ENCODE measurements at places on chromosomes 7 and 10.

DNA sequence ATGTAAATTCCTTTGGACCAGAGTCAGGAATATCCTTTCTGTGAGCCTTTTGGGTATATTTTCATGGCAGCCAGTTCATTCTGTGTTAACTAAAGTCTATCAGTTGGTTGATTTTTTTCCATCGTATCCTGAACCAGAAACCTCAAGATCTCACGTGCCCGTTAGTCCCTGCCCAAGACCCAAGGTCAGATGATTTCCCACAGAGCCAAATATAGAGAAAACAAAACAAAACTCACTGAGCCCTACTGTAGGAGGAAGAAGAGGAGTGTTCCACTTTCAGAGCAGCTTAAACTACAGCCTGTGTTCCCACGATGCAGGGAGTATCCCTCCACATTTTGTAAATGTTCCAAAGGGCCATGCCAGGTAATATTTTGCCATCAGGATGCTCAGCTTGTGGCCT is 96.0 kb upstream of the ADO start:
- DNase-seq, result no peak

DNA sequence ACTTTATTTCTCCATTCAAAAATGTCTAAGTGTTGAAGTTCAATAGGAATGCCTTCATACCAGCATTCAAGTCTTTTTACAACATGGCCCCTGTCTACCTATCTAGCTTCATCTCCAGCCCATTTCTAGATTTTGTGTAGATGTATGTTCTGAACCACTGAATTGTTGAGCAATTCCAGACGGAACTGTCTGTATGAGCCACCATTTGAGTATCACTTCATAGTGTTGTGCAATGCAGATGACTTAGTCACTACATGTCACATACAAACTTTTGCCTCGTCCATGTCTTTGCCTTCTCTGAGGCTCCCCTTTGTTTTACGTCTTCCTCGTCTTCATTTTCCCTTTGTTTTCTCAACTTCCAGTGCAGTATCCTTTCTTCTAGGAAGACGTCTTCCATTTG is 118.1 kb downstream of the INHBA start:
- DNase-seq, result no peak

DNA sequence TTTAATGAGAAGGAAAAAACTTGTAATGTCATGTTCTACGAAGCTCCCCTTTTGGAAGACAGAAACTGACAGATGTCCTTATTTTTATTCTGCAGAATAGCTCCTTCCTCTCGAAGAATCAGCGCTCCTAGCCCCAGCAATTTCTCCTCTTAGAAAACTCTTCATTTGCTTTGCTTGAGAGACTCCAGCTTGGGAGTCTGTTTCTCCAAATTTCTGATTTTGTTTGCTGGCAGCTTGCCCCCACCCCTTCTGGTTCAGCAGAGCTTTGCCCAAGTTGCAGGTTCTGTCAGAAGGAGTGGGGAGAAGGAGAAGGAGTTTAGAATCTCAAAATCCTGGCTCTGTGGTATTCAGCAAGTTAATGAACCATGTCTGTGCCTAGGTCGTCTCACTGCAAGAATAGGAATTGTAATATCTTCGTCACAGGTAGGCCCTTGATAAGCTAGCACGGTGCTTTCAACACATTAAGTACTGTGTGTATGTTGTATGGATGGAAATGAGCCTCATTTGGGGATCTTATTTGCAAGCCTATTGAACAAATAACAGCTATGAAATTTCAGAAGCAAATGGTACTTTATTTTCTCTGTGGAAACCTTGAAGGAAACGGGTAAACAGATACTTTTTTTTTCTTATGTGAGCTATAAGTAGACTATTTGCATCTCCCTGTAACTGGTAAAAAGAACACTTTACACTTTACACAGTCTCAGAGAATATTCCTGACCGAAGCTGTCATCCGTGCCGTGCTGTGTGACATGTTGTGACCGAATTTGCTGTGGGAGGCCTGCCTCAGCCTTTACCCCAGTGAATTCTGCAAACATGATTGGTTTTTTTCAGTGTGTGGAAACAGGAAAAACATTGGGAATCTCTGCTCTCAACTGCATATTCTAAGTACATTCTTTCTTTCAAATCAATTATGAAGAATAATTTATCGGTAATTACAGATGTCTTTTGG is 290.9 kb downstream of the CAMK1D start:
- DNase-seq, result no peak

DNA sequence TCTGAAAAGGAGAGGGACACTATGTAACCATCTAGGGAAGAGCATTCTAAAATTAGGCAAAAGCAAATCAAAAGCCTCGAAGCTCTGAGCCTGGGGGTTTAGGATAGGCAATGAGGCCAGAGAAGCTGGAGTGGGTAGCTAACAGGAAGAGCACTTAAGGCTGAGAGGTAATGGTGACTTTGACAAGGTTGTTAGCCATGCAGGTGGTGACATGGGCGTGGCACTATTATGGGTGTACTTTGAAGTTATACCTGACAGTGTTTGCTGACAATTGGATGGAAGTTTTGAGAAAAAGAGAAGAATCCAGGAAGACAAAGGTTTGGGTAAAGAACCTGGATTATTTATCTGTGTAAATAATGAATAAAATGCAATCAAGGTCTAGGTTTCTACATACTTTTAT is 383.0 kb upstream of the SEMA3C start:
- no peak for DNase-seq

- no peak for DNase-seq
These were observed 61.8 kb downstream of the ADD3 start for GRCh38 chr10:110069502-110069982.

- no peak for DNase-seq
These were observed 35.2 kb downstream of the EPHB4 start for GRCh38 chr7:100791881-100792666.

DNA sequence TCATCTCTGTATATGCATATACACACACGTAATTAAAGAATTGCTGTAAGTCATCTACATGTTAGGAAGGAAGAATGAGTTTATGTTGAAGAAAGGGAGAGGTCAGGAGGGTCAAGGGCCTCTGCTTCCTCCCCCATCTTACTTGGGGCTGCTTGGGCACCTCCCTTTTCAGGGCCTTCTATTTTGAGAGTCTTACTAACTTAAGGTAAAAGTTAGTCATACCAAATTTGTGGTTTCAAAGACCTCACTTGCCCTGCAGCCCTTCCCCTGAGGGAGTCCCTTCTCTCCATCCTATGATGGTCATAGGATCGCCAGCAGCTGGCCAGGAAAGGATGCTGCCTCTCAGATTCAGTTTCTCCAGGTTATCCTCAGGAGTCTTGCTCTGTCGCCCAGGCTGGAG is 2.6 kb downstream of the PLEKHS1 start:
- no peak for DNase-seq

GRCh38 chr7:8536431-8536830 is 103.0 kb downstream of the NXPH1 start:
- no peak for DNase-seq

DNA sequence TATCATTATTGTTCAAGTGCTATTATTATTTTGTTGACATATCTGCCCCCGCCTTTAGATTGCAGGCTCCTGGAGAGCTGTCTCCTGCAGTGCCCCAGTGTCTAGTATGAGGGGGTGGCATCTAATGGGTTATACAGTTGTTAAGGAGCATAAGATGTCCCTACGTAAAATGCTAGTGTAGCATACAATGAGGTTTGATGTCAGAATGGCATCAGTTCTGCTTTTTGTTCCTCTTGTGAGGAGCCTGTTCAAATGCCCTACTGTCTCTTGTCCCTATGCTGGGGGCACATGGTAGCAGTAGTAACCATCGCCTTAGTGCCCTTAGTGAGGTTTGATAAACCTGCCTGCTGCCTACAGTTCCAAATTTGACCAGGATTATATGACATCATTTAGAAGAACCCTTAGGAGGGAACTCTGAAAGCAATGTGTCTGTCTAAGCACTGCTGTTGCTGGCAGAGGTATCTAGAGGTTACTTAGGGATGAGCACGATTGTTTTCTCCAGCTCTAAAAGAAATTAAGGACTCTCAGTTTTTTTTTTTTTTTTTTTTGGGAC is 9.7 kb downstream of the CREM start:
- DNase-seq, result no peak

GRCh38 chr10:5476918-5477525 is 22.3 kb downstream of the CALML5 start:
- no peak for DNase-seq

DNA sequence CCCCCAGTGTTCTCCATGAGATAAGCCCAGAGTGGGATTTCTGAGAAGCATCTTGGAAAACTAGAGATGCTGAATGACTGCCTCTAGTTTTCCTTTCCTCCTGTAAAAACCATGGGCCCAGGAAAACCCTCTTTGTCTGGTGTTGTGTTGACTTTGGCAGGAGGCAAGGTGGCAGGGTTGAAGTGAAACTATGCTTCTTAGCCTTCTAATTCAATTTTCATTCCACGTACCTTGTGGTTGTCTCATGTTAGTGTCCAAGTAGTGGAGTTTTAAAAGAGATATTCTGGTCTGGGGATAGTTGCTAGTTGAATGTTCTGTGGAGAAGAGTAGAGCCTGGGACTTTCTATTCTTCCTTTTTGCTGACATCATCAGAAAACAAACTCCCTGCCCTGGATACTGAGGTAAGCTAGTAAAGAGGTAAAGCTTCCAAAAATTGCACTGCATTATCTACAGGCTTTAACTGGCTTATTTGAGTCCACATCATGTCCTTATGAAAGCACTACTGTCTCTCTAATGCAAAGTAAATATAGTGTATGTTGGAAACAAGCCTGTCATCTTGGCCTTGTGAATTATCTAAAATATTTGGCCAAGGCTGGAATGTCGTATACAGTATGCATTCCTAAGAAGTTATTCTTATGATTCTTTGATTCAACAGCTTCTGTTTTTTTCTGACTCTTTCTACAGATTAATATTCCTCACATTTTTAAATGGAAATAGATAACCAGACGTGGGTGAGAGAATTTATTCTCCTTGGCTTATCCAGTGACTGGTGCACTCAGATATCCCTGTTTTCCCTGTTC is at the start of gene OR2F2:
OR2F2 (plus strand) TSS at position 708 of the 800 bp plus-strand sequence; CDS start at position 708, 0 bp downstream.
- DNase-seq, result no peak

- no peak for DNase-seq
These were observed 24.0 kb downstream of the IL2RA start for GRCh38 chr10:6038071-6038631.

- no peak for DNase-seq
These were observed 40.6 kb upstream of the SRGN start for GRCh38 chr10:69047111-69047832.

GRCh38 chr7:47418601-47419309 is 163.2 kb downstream of the TNS3 start:
- no peak for DNase-seq

DNA sequence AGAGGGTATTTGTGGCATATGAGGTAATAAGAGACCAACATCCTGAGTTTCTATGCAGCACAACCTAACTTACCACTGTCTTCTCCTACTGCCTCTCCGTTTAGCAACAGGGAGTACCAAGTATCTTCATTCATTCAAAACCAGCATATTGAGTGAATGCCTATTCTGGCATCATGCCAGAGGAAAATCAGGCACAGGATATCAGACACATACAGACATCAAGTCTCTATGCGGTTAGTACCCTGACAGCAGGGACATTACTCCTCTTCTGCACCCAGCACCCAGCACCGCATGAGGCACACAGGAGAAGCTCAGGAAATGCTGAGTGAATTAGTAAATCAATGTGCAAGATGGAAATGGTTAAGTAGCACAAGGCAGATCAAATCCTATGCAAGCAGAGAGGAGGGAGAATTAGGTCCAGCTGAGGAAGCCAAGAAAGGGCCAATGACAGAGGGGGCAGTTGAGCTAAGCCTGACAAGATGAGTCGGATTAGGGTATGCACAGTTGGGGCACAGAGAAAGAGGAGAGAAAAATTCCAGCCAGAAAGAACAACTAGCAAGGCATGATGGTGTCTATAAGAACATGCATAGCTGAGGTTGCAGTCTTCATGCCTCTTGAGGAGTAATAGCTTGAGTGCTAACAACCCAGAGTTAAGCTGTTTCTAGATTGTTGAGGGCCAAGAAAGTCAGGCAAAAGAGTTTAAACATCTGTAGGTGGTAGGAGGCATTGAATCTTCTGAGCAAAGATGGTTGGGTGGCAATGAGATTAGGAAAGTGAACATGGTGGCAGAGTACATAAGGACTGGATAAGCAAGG is 146.0 kb downstream of the PLXNA4 start:
- no peak for DNase-seq

DNA sequence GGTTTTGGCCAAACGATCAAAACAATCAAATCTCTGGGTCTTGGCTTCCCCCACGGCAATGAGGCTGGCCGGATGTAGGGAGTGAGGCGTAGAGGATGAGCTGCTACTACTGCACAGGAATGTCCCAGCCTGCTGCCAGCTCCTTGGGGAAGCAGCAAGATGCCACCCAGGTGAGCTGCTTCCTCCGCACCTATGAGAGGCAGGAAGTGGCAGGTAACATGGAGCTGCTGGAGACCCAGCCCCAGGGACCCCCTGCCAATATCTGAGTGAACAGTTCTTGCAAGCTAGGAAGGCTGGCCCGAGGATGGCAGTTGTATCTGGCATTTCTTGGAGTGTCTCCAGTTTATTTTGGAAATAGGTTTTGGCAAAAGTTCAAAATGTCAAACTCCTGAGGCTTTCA is 413.5 kb downstream of the DNAJB6 start:
- no peak for DNase-seq

- DNase-seq, result no peak
These were observed 54.6 kb upstream of the KIF5B start for GRCh38 chr10:32110790-32111189.

GRCh38 chr10:52351914-52352330 is 37.8 kb downstream of the DKK1 start:
- DNase-seq, result no peak

DNA sequence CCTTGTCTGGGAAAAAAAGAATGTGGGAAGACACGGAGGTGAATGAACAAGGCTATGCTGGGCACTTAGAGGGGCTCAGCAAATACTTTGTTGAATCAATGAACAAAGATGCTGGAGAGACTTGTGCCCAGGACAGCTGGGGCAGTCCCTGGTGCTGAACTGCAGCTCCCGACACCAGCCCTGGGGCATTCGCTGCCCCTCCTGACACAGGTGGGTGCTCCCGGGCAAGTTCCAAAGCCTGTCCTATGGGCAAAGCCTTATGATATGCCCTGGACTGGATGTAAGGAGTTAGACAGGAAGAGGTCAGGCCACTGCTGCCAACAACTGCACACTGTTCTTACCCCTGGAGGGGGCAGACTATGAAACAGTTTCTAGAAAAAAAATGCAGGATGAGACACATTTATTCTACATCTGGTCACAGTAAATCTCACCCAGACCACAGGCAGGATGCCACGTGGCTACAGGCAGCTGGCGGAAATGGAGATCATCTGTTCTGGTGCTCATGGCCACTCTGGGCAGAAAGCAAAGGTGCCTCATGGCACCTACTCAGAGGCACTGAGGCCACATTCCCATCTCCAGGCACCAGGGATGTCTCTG is 21.9 kb upstream of the FRAT2 start:
- no peak for DNase-seq

DNA sequence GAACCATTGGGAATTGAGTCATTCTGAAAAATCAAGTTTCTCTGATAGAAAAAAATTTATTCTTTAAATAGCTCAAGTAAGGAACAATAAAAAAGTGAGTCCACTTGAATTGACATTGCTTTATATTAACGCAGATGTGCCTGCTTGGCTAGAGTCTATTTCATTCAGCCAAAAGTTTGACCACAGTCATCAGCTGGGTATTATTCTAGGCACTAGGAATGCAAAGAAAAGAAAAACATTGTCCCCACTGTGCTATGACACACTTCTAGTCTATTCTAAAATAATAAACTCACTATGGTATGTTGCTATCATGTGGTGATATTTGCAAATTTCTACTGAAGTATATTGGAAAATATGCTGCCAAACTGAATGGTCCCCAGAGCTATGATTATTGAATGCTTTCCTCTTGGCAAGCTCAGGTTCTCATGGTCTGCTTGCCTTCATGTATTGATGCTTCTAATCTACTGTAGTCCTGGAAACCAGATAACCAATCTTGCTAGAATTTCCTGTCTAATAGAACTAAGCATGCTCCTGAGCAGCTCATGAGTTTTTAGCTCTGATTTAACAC is 8.3 kb downstream of the SFRP4 start:
- DNase-seq, result no peak

Measured in activated CD8-positive, alpha-beta memory T cell treated with anti-CD3 and anti-CD28 coated beads, Interleukin-2, amount 50 U/mL, for 4 hours (primary cell).